A549 (cell line): ENCODE measurements at places on chromosomes 4 and X.

DNA sequence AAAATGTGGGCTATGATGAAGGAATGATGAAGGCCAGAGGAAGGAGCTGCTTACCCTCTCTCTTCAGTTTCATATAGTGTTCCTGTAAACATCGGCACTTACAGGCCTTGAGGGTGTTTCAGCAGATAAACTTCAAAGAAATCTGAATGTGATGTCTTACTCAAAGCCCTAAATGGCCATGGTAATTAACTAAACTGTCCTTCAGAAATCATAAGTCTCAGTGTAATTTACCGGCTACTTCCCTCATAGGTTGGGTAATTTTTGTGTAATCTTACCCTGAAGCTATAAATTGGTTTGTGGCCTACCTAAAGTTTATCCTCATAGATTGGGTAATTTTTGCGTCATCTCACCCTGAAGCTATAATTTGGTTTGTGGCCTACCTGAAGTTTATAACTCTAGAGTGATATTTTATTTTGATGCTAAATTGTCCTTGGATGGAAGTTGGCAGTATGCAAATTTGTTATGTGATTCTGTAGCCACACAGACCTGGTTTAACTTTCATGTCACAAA lies 2700.3 kb downstream of the ARAP2 start:
- no peak for DNase-seq

GRCh38 chr4:113505044-113505443 lies 256.5 kb downstream of the CAMK2D start:
- DNase-seq, result no peak

DNA sequence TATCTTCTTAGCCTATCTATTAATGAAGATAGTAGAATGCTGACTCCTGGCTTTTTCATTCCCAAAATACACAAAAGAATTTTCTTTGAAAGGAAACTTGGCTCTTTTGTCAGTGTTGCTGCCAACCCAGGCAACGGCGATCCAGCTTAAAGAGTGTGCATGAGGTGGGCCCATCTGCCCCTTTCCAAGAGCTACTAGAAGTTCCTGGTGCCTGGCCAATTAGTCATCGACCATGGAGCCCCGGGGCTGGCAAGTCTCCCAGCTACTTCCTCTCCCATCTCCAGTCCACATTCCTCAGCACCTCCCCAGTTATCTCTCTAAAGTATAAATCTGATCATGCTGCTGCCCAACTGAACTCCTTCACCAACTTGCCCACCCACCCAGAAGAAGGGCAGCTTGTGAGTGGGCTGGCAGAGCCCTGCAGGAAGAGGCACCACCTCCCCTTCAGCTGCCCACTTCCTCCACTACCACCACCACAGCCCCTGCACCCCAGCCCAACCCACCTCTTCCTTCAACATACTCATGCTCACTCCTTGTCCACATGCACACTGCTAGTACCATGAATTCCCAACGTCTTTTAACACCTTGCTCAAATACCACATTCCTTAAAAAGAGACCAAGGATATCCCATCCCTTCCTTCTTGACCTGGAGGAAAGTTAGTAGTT lies 158.2 kb upstream of the MAP3K15 start:
- peak; percentile 93 for DNase-seq

- DNase-seq, result no peak
Measured at GRCh38 chrX:106007815-106008214, 30.7 kb downstream of the SERPINA7 start.

GRCh38 chrX:31981546-31982062 lies 909.8 kb upstream of the FTHL17 start:
- no peak for DNase-seq

GRCh38 chr4:26074712-26075430 lies 160.9 kb downstream of the SMIM20 start:
- no peak for DNase-seq

- no peak for DNase-seq
Measured at GRCh38 chr4:116724249-116724648, 361.1 kb downstream of the TRAM1L1 start.

DNA sequence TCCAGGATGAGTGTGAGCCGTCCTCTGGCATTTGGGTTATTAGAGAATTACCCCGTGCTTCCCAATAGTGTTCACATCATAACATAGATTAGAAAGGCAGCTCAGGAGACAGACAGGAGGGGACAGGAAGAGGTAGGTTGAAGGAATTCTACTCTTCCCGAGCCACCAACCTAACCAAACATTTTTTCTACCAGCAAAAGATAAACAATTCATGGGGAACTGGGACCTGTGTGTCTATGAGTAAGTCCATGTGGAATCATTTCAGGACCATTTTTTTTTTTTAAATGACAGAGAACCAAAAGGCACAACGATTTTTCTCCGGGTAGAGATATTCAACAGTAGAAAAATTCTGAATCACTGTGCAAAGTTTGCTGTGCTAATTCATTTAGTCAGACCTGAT lies 174.2 kb upstream of the ETNPPL start:
- no peak for DNase-seq

- no peak for DNase-seq
Measured at GRCh38 chr4:31592293-31592692, 872.1 kb downstream of the PCDH7 start.

DNA sequence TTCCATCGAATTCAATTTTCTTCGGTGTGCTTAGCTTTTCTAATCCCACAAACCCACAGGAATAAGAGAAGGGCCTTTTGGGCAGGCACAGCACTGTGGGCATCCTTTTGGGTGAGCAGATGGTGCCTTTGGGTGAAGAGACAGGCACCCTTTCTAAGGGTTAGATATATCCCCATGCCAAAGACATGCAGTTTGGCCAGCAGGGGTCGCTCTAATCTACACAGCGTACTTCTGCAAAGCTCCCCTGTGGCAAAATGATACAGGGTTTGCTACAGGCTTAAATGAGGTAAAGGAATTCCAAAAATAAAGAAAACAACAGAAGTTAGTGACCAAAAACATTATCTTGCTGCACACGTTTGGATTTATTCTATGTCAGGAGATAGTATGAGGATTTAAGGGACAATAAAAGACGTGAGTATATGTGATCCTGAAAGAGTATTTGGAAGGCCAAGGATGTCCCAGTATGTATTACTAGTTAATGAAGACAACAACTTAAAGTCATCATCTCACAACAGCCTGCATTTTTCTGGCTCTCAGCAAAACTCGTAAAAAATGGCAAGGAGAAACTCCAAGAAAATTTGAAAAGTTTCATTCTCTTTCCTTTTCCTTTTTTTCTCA lies 49.5 kb downstream of the PHEX start:
- peak; percentile 63 for DNase-seq

- no peak for DNase-seq
Measured at GRCh38 chr4:80183250-80184052, 13.9 kb upstream of the PRDM8 start.

DNA sequence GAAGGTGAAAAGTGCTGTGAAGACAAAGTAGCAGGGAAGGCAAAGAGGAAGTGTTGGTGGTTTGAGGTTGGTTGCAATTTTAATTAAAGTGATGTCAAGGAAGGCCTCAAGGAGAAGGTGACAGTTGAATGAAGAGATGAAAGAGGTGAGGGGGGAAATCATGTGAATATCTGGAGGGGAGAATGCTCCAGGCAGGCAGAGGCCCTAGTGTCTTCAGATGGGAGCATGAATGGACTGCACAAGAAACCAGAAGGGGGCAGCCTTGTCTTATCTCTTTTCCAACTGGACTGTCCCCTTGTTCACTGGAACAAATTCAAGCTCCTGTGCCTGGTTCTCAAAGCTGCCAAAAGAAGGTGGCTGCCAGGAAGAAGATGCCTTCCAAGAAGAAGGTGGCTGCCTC lies 68.4 kb downstream of the MAOB start:
- peak; percentile 29 for DNase-seq

GRCh38 chrX:30533266-30533665 lies 44.3 kb downstream of the TASL start:
- DNase-seq, result no peak

- peak; percentile 89 for DNase-seq
Measured at GRCh38 chrX:108036298-108036973, 8.4 kb upstream of the VSIG1 start.

DNA sequence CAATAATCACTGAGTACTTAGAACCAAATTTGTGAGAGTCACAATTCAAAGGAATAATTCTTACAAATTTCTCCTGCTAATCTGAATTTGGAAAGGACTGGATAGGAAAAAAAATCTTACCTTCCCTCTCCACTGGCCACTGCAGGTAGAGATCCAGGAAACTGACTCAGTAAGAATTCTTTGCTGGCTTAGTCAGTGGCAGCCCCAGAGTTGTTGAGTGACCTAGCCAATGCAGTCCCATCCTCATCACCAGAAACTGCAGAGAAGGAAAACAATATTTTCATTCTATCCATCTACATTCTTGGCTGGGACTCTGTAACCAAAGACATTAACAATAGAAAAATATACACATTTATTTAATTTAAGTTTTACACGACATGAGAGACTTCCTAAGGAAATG lies 572.0 kb downstream of the ADGRL3 start:
- DNase-seq, result no peak

GRCh38 chrX:106178826-106179225 lies 10.7 kb downstream of the PWWP3B start:
- DNase-seq, result no peak

- no peak for DNase-seq
Measured at GRCh38 chr4:69589884-69590283, 49.6 kb downstream of the UGT2A2 start.

GRCh38 chrX:16718824-16719333 lies 533 bp upstream of the SYAP1 start:
- no peak for DNase-seq

DNA sequence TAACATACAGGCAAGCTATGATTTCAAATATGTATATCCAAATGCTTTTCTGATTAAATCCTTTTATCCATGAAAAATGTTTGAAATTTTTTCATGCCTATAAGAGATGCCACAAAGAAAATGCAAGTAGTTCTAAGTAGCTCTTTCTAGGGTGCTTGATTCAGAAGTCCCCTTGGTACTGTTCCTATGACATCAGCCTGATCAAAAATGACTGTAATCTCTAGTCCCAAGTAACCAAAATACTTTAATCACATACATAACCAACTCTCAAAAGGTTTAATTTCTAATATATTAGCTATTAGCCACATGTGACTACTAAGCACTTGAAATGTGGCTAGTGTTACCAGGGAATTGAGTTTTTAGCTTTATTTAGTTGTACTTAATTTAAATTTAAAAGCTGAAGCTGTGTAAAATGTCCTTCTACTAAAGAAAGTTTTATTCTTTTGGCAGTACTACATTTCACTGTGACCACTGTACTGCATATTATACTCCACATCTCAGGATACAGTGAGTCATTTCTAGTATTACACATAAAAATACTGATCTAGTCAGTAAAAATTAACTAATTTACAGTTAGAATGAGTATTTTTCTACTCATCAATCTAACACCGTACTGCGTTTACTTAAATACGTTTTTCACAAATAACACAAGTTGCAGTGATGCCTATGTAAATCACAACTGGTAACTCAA lies 33.9 kb downstream of the FBXW7 start:
- no peak for DNase-seq

- no peak for DNase-seq
Measured at GRCh38 chr4:78764498-78764961, 11.6 kb upstream of the BMP2K start.

- DNase-seq, result no peak
Measured at GRCh38 chr4:115228851-115229250, 115.4 kb upstream of the NDST4 start.

DNA sequence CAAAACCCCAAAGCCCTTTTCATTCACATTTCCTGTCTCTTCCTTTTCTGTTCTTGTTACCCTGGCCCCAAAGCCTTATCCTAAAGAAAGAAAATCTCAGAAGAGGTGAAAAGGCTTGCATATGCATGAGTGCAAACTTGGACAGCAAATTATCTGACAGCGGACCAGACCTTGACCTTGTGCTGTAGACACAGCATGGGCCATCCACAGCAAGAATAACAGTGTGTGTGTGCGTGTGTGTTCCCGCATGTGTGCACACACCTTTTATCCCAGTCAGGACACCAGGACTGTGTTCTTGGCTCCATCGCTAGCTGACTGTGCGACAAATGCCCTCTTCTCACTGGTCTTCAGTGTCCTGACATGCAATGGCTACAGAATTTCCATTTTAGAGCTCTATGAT lies 35.3 kb downstream of the ZBTB49 start:
- DNase-seq, result no peak

- DNase-seq, result no peak
Measured at GRCh38 chr4:46804781-46805413, 104.1 kb downstream of the COX7B2 start.

DNA sequence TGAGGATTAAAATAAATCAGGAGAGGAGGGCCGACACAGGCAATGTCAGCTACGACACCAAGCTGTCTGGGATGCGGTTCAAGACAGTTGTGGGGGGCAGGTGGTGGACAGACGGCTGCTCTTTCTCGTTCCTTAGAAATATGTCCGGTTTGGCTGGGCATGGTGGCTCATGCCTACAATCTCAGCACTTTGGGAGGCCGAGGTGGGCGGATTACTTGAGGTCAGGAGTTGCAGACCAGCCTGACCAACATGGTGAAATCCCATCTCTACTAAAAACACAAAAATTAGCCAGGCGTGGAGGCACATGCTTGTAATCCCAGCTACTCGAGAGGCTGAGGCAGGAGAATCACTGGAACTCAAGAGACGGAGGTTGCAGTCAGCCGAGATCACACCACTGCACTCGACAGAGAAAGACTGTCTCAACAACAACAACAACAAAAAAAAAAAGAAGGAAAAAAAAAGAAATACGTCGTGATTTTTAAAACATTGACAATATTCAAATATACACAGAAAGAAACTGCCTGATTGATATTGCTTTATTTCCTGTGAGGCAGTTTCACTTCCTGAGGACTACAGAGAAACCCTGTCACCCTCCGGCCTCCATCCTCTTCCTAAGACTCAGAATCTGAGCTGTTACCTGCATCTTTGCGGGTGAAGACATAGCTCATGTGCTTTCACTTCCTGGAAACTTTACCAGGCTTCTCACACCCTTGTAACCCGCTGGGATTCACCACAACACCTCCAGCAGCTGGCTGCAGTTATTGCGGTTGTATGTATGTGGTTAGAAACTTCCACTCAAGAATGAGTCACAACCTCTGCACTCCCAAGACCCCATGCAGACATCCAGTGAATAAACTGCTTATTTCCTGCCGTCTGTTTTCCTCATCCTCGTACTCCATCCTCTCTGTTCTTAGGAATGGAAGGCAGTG lies 63.8 kb upstream of the STS start:
- no peak for DNase-seq

DNA sequence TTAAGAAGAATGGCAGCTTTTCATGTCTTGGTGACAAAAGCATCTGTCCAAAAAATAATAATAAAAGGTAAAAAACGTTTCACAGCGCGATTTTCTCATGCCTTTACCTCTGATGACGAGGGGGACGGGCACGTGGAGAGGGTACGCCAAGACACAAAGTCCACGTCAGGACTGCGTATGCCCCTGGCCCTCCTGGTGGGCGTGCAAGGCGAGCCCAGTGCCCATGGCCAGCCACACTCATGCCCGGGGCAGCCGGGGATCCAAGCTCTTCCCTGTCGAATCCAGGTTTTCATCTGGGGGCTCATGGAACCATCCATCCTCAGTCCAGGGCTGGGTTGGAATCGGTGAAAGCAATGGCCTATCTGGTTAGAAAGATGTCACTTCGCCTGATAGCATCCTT lies 176.6 kb downstream of the AFAP1 start:
- no peak for DNase-seq

GRCh38 chrX:109312757-109313156 lies 169.1 kb downstream of the GUCY2F start:
- no peak for DNase-seq
